ENCODE measurements at places on chromosomes 13 and 19. TPM values are rescaled to one million over a fixed set of nuclear protein-coding genes. Genes with fewer than 3 reads are reported as not detected.

GRCh38 chr13:113922412-113923118 lies 51.3 kb downstream of the C13orf46 start:
- H3K27me3 ChIP-seq, result peaks cover 10% of the 10 kb centered on the region
- DNase-seq, result no peak
- H3K36me3 ChIP-seq, result no peaks in the 10 kb centered on the region
- no peaks in the 10 kb centered on the region for H3K4me1 ChIP-seq

- no peaks in the 10 kb centered on the region for H3K36me3 ChIP-seq
- no peaks in the 10 kb centered on the region for H3K27me3 ChIP-seq
- H3K27ac ChIP-seq, result no peak overlapping the region
Observed at GRCh38 chr13:106521095-106521799, 14.2 kb downstream of the EFNB2 start.

- no peak overlapping the region for H3K4me3 ChIP-seq
- no peaks in the 10 kb centered on the region for H3K36me3 ChIP-seq
- H3K27me3 ChIP-seq, result no peaks in the 10 kb centered on the region
- no peak overlapping the region for H3K27ac ChIP-seq
- no peaks in the 10 kb centered on the region for H3K4me1 ChIP-seq
Observed at GRCh38 chr13:77397636-77398035, 70.7 kb upstream of the MYCBP2 start.

ZNF417 gene
- 17.2 TPM for total RNA-seq

BEST2 gene
- total RNA-seq, result not detected

All from Calu3 (cell line).